ENCODE measurements at places on chromosomes 7 and 10.

- DNase-seq: no peak
These were observed 254.5 kb upstream of the RNF32 start for GRCh38 chr7:156386097-156386496.

- DNase-seq: no peak
These were observed 517.5 kb downstream of the NRG3 start for GRCh38 chr10:82392533-82392932.

DNA sequence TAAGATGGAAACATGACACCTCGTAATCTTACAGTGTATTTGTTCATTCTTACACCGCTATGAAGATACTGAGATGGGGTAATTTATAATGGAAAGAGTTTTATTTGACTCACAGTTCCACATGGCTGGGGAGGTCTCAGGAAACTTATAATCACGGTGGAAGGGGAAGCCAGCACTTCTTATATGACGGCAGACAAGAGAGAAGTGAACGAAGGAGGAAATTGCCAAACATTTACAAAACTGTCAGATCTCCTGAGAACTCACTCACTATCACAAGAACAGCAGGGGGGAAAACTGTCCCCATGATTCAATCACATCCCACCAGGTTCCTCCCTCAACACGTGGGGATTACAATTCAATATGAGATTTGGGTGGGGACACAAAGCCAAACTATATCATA lies 282.3 kb downstream of the HGF start:
- DNase-seq: no peak

- DNase-seq: no peak
These were observed 15.9 kb downstream of the RNF133 start for GRCh38 chr7:122682815-122683550.

GRCh38 chr7:2602406-2603043 lies 29.3 kb upstream of the TTYH3 start:
- DNase-seq: no peak

DNA sequence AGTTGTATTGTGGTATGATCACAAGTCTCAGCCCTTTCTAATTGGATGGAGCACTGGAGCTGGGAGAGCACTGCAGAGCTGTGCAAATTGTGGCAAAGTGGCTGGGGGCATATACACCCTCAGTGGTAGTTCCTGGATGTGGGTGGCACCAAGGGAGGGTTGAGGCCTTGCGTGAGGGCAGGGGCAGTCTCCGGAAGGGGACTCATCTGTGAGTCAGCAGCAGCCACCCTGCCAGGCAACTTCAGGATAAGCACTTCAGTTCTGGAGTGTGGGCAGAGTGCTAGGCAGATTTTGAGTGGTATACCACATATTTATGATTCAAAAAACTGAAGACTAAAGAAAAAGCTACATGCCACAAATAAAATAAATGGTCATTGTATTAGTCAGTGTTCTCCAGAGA lies 210.5 kb downstream of the ETV1 start:
- no peak for DNase-seq

- no peak for DNase-seq
These were observed 10.6 kb downstream of the ZMIZ2 start for GRCh38 chr7:44759246-44759645.

DNA sequence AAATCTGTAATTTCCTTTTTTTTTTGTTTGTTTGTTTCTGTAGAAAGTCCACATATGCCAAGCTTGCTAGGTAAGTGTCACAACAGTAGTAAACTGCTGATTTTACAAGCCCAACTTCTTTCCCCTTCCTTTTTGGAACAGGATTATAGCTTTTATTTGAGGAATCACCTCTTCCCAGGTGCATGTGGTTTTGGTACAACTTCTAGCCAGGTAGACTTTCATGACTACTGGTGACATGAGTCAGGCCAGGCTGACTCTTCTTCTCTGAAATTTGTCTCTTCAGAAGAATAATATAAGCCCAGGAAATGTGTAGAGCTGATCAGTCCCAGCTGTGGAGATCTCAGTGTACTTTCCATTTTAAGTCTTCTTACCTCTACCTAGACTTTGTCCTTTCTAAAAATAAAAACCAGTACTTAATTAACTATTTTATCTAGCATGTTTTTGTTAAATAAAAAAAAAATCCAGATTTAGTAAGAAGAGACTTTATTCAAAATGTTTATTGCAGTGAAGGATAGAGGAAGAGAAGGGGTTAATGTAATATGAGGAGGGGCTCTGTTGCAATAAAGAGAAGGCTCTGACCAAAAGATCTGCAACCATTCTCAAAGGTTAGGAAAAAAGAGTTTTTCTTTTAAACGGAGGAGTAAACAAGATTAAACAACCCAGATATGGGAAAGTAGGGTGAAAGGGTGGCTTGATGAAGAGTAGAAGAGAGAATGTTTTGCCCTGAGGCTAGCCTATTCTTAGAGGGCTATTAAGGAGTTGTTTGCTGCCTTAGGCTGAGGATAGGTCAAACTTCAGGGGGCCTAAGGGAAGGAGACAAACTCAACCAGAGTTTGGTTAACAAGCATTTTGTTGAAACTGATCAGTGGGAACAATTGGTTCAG lies 664.2 kb downstream of the SORCS1 start:
- no peak for DNase-seq

GRCh38 chr10:111475720-111476119 lies 398.9 kb downstream of the ADRA2A start:
- no peak for DNase-seq

GRCh38 chr7:122727759-122728158 lies 25.0 kb upstream of the RNF148 start:
- DNase-seq: no peak

GRCh38 chr10:114491933-114492332 lies 87.6 kb upstream of the AFAP1L2 start:
- no peak for DNase-seq

DNA sequence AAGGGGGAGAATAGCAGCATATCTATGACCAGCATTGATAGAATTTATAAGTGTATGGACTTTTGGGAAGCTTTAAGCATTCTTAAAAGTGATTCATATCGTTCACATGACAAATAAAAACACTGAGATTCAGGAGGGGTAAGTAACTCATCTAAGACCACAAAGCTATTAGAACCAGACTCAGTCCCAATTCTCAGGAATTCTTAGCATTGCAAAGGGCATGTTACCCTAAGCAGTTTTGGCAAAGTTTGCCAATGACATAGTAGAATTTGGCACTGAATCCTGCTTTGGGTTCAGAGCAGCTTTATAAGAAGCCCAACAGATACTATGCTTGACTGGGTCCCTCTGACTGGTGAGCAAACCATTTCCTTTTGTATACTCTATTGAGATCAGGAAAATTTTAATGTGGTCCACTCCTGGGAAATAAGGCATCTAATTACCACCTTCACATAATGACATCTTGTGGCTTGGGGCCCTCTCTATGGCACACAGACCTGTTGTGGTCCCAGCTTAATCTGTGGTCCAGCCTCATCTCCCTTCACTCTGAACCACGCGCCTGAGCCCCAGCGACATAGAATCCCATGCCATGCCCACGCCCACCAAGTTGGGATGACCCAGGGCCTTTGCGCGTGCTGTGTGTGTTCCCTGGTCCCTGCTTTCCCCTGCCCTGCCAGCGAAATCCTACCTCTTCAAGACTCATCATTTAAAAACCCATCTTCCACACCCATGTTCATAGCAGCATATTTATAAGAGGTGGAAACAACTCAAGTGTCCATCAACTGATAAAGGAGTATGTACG lies 37.5 kb upstream of the DOCK1 start:
- no peak for DNase-seq

- DNase-seq: no peak
These were observed 3.1 kb downstream of the PAX2 start for GRCh38 chr10:100748231-100749058.

DNA sequence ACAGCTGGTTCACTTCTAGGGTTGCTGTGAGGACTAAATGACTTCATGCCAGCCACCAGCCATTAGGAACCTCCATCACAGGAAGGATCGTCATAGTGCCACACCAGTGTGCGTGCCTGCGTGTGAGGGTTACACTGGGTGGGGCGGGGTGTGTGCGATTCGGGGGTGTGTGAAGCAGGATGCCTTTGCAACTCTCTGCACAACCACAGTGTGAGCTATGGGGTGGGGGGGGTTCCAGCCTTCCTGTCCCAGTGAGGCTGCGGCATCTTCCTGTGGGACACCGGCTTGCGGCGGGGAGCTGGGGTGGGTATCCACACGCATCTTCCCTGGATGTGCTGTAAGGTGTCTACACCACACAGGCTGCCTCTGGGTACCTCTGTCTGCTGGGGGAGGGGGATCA lies 6.9 kb upstream of the ELFN1 start:
- DNase-seq: no peak

DNA sequence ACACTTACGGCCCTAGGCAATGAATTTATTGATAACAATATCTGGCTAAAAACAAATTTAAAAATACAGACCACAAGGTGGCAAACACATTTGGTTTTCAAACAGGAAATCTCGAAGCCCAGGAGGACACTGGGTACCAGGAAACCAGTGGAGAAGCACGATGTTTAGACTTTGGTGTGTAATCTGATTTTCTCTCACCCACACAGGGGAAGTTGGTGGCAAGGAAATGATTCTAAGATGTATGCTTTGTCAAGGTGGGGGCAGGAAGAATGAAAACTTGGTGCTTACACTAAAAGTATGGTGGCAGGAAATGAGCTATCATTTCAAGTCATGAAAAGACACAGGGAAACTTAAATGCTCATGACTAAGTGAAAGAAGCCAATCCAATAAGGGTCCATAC lies 113.2 kb upstream of the ANKRD1 start:
- DNase-seq: no peak

- DNase-seq: no peak
These were observed 14.1 kb downstream of the USP54 start for GRCh38 chr10:73576890-73577591.

DNA sequence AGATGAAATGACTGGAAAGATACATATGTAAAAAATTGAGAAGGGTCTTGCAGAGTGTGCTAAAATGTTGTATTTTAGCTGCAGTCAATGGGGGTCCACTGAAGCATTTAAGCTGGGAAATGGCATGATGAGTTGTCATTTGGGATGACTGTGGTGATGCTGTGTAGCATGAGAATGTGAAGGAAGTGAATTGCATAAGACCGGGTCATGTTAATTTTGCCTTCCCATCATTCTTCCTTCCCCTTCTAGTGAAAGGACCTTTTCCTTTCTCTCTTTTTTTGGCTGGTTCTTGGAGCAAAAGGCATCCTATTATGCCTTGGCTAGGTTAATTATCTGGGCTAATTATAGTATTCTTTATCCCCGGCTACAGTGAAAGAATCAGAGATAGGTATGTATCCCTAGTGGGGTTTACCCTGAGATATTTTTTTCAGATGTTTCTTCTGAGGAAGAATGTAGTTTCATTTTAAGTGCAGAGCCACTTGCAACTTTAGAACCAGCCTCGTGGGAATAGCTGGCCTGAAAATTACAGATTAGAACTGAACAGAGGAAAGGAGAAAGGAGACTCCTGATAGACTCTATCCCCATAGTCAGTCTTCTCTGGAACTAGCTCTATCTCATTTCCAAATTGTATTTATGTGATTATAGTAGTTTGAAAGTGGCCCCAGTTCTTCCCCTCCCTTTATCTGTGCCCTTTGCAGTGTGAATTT lies 93.6 kb downstream of the HGF start:
- no peak for DNase-seq

DNA sequence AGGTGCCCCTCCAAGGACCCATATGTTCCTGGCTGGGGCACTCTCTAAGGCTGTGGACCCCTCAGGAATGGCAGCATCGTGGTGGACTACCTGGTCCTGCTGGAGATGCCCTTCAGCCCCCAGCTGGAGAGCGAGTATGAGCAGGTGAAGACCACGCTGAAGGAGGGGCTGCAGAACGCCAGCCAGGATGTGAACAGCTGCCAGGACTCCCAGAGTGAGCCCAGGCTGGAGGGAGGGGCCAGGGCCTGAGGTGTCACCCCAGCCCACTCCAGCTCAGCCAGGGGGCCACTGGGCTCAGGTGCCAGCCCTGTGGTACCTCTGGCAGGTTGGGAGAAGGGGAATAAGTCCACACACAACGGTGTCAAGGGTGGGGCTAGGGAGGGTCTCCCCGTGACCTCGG lies 4.7 kb upstream of the MUC12 start:
- DNase-seq: no peak

GRCh38 chr10:45592432-45592831 lies 80.1 kb downstream of the ZFAND4 start:
- no peak for DNase-seq

GRCh38 chr10:103748020-103748419 lies 107.4 kb downstream of the SH3PXD2A start:
- no peak for DNase-seq

GRCh38 chr7:121163699-121164098 lies 165.1 kb upstream of the WNT16 start:
- DNase-seq: no peak

GRCh38 chr7:91811236-91811635 lies 69.3 kb downstream of the MTERF1 start:
- no peak for DNase-seq
